Calu3 (cell line): ENCODE measurements at places on chromosomes 7 and 10. TPM values are rescaled to one million over a fixed set of nuclear protein-coding genes. Genes with fewer than 3 reads are reported as not detected.

Gene STRIP2
- total RNA-seq, result 10.1 and 13.2 TPM in 2 replicates

Gene ALOX5
- total RNA-seq, result 44.9 and 57.0 TPM in 2 replicates

Gene AKR1D1
- not detected in 2 replicates for total RNA-seq

Gene GJD4
- total RNA-seq, result not detected in 2 replicates

Gene ADAMTS14
- total RNA-seq, result 0.12 and 0.14 TPM in 2 replicates

Gene CALHM3
- total RNA-seq, result not detected in 2 replicates

Gene BLVRA
- total RNA-seq, result 29.8 and 36.4 TPM in 2 replicates

Gene PON1
- 0.71 TPM in 1 of 2 replicates, not detected in the other for total RNA-seq

Gene CNPY4
- total RNA-seq, result 5.6 and 5.9 TPM in 2 replicates

Gene BICC1
- 58.0 and 70.2 TPM in 2 replicates for total RNA-seq

Gene FZD8
- total RNA-seq, result 3.2 and 3.7 TPM in 2 replicates

Gene PRLHR
- total RNA-seq, result not detected in 2 replicates

Gene LIPF
- total RNA-seq, result not detected in 2 replicates

Gene POU6F2
- total RNA-seq, result 0.54 and 0.64 TPM in 2 replicates

Gene AMPH
- not detected in 2 replicates for total RNA-seq

Gene GRK5
- 2.4 and 4.4 TPM in 2 replicates for total RNA-seq

Gene SNX10
- total RNA-seq, result 19.6 and 22.1 TPM in 2 replicates

Gene MYO1G
- 0.33 and 0.39 TPM in 2 replicates for total RNA-seq

Gene ADAM8
- total RNA-seq, result 40.4 and 54.4 TPM in 2 replicates

Gene SYCE1
- total RNA-seq, result not detected in 2 replicates

Gene GIMAP4
- not detected in 2 replicates for total RNA-seq

Gene RELN
- total RNA-seq, result 0.31 and 0.44 TPM in 2 replicates

Gene COL17A1
- total RNA-seq, result 0.73 and 1.0 TPM in 2 replicates

Gene GHRHR
- total RNA-seq, result not detected in 2 replicates

Gene JAZF1
- total RNA-seq, result 8.6 and 10.7 TPM in 2 replicates

Gene VWA2
- total RNA-seq, result 4.2 and 5.8 TPM in 2 replicates

Gene P4HA1
- 20.3 and 20.9 TPM in 2 replicates for total RNA-seq

Gene PLA2G12B
- not detected in 2 replicates for total RNA-seq

Gene TAS2R41
- total RNA-seq, result not detected in 2 replicates

Gene FAM20C
- total RNA-seq, result 4.9 and 9.1 TPM in 2 replicates

Gene TIMM23
- total RNA-seq, result 72.2 and 78.6 TPM in 2 replicates

Gene NODAL
- total RNA-seq, result not detected in 2 replicates

Gene PPP1R3A
- total RNA-seq, result not detected in 2 replicates

Gene MKX
- 1.5 and 2.3 TPM in 2 replicates for total RNA-seq

Gene DNAJC2
- 33.3 and 33.8 TPM in 2 replicates for total RNA-seq

Gene OPN4
- total RNA-seq, result not detected in 2 replicates

Gene CHAT
- total RNA-seq, result not detected in 2 replicates

Gene FKBP9
- total RNA-seq, result 124 and 160 TPM in 2 replicates

Gene ATOH7
- total RNA-seq, result not detected in 2 replicates

Gene PLAC9
- not detected in 2 replicates for total RNA-seq

Gene NUTM2A
- total RNA-seq, result 1.0 and 1.1 TPM in 2 replicates

Gene CNPY1
- not detected in 2 replicates for total RNA-seq

Gene SEC61A2
- 7.0 and 7.4 TPM in 2 replicates for total RNA-seq

Gene GPAM
- 6.5 and 7.5 TPM in 2 replicates for total RNA-seq

Gene PPP3CB
- 26.4 and 27.5 TPM in 2 replicates for total RNA-seq

Gene NPY
- total RNA-seq, result not detected in 2 replicates

Gene UTF1
- not detected in 2 replicates for total RNA-seq

Gene TBC1D12
- total RNA-seq, result 5.8 and 6.1 TPM in 2 replicates

Gene RAB19
- 4.7 and 7.1 TPM in 2 replicates for total RNA-seq

Gene TNS3
- total RNA-seq, result 102 and 135 TPM in 2 replicates

Gene UNC5B
- 0.07 and 0.39 TPM in 2 replicates for total RNA-seq
